ENCODE measurements at places on chromosomes 6 and 20.
A peak's percentile ranks its signal among the peaks of the same experiment; 100 is the strongest.

- DNase-seq: no peak
These were observed 63.8 kb downstream of the UBR2 start for GRCh38 chr6:42627674-42628073.

DNA sequence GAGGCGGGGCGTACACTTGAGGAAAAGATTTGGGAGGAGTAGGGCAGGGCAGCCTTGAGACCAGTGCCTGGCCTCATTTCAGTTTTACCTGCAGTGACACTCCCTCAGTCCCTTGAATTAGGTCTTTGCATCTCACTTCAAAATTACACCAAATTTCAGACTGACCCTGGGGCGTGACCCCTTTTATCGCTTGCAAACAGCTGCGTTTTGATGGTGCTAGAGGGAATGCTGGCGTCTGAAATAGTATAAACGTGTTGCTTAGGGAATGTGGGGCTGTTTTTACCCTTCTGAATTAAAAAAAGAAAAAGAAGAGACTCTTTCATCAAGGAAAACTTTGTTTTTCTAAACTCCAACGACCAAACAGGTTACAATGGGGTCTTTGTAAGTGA, 21.0 kb downstream of the COL9A1 start:
- no peak for DNase-seq

DNA sequence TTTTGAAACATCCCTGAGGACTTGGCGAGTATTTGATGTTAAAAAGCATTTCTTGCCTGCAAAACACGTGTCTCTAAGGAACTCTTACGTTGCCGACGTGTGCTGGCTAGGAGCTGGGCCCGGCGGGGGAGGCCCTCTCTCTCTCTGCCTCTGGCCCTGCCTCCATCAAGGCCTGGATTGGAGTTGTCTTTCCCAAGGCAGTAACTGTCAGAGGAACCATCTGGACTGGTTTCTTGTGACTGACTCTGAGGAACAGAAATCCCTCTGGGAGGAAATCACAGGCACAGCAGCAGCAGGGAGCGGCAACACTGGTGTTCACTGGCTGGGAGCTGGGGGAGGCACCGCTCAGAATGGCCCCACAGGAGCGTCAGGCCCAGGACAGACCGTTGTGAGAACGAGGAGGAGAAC, 244.2 kb downstream of the NRN1 start:
- no peak for DNase-seq

DNA sequence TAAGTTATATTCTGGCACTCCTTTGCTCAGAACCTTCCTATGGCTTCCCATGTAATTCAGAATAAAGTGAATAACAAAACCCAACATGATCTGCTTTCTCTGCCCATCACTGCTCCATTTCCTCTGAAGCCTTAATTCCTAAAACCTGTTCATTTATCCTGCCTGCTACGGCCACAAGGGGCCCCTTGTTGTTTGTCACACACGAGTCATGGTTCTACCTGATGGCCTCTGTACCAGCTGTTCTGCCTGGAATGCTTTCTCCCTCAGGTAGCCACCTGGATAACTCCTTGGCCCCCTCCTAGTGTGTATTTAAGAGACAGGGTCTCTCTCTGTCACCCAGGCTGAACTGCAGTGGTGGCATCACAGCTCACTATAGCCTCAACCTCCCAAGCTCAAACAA, 26.8 kb downstream of the ERGIC3 start:
- DNase-seq: peak; percentile 62

DNA sequence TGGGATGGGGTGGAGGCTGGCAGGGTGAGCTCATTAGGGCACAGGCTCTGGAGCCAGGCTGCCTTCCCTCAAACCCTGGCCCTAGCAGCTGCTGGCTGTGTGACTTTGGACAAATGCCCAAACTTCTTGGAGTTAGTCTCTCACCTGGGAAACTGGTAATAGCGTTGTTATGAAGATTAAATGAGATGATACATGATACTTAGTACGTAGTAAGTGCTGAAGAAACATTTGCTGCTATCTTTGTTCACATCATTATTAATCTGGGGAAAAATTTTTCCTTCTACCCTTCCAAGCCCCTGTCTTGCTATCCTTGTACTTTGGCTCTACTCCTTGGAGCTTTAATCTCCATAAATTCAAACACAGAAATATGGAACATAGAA, 22.3 kb upstream of the PPARD start:
- DNase-seq: no peak

DNA sequence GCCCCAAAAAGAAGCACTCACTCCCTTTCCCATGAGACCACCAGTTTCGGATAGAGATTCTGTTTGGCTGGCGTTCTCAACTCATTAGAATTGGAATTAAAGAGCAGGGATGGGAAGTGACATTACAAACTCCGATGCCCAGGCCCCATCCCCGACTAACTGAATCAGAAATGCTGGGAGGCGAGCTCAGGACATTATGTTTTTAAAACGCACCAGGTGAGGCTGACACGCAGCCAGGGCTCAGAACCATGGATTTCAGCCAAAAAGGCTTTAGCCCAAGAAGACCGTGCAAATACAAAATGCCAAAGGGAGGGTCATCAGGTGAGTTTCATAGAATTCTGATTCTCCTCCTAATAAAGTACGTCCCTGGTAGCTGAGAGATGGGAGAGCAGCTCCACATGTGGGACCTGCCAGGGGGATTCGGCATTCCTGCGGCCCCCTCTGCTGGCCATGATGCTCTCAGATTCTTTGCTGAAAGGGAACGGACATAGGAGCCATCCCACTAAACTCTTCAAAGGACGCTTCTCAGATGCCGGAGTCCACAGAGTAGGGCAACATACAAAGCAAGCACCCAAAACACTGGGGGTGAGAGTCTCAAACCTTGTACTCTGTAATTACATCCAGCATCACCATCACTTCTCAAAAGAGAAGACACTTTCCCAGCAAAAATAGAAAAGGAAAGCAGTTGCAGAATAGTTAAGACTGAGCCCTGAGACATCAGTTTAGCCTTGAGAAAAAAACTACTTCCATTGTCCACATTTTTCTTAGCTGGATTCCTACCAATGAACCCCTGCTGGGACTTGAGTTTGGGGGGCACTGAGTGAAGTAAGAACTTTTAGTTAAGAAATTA, 205.2 kb downstream of the BMP7 start:
- DNase-seq: peak; percentile 81

DNA sequence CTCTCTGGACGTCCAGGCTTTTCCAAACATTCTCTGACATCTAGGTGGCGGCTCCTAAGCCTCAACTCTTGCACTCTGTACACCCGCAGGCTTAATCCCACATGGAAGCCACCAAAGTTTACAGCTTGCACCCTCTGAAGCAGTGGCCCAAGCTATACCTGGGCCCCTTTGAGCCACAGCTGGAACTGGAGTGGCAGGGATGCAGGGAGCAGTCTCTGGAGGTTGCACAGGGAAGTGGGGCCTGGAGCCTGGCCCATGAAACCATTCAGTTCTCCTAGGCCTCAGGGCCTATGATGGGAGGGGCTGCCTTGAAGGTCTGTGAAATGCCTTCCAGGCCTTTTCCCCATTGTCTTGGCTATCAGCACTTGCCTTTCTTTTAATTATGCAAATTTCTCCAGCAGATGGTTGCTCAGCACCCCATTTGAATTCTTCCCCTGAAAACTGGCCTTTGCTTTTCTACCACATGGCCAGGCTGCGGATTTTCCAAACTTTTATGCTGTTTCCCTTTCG, 64.9 kb downstream of the IRF4 start:
- no peak for DNase-seq

DNA sequence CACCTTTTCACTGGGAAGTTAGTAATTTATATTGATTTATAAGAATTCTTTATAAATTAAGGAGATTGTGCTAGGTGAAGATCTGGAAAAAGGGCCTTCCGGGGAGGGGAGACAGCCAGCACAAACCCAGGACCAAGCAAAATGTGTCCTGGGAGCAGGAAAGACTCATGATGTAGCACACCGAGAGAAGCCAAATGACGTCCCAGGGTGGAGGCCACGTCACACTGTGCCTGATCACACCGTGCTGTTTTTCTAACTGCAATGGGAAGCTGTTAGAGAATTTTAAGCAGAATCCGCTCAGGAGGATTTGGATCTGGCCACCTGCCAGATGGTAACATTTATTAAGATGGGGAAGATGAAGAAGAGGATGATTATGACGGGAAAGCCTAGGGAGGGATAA, 72.7 kb upstream of the AKAP12 start:
- DNase-seq: no peak

DNA sequence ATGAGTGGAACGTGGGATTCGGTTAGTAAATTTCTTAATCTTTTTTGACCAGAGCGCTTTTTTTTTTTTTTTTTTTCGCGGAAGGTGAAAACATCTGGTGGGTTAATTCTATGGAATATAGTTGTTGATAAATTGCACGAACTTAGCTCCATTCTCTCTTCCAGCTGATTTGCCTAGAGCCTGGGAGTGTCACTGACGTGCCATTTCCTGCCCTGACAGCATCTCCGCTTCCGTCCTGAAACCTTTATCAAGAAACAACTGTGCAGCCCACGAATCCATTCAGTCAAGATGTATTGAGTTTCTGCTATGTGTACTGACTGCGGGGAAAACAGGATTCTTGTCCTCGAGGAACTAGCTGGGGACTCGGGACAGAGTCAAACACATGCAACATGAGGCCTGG, 59.5 kb upstream of the TGM3 start:
- DNase-seq: no peak

DNA sequence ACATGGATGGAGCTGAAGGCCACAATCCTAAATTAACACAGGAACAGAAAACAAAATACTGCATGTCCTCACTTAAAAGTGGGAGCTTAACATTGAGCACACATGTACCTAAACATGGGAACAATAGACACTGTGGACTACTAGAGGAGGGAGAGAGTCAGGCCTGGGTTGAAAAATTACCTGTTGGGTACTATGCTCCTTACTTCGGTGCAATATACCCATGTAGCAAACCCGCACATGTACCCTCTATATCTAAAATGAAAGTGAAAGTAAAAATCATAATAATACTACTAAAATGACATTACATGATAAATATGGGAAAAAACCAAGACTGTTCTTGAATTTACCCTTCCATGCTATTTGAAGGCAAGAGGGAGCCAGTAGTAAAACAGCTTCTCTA, 1273.8 kb upstream of the ADGRB3 start:
- DNase-seq: no peak

DNA sequence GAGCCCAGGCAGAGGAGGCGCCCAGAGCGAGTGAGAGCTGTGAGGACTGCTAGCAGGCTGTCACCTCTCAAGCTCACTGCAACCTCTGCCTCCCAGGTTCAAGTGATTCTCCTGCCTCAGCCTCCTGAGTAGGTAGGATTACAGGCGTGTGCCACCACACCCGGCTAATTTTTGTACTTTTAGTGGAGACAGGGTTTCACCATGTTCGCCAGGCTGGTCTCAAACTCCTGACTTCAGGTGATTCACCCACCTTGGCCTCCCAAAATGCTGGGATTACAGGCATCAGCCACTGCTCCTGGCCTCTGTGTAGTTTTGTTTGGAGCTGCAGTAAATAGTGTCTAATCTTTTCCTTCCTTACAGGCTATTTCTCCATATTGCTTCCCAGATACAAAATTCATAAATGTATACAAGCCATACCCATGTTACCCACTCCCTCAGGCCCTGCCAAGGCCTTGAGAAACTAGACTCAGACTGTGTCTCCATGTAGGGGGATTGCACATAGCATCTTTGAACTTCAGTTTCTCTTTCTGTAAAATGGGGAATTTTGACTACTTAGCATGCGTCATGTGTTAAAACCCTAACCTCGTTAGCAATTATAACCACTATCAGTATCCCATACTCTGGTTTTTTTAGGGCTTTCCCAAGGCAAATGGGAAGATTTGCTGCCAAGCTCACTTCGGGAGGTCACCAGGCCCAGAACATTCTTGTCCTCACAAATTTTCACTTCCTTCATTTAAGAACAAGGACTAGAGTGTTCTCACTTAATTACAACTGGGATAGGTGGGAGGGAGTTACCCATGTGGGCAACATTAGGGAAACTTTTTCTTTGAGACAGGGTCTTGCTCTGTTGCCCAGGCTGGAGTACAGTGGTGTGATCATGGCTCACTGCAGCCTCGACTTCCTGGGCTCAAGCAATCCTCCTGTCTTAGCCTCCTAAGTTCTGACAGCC, 67.3 kb upstream of the DDR1 start:
- no peak for DNase-seq

GRCh38 chr6:123777563-123777962, 26.1 kb upstream of the NKAIN2 start:
- no peak for DNase-seq

DNA sequence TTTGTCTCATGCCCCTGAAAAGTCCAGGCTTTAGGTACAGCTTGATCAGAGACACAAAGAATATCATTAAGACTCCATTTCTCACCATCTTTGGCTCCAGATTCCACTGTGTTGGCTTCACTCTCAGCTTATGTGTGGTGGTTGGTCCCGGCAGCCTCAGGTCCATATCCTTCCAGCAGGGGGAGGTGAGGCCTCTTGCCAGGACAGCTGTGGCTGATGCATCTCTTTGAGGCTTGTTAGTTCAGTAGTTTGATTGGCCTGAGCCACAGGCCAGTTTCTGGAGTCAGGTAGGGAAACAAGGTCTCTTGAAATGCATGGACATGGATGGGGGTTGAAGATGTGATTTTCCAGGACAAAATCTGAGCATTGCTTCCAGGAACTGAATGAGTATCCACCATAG, 62.4 kb downstream of the JAG1 start:
- no peak for DNase-seq

DNA sequence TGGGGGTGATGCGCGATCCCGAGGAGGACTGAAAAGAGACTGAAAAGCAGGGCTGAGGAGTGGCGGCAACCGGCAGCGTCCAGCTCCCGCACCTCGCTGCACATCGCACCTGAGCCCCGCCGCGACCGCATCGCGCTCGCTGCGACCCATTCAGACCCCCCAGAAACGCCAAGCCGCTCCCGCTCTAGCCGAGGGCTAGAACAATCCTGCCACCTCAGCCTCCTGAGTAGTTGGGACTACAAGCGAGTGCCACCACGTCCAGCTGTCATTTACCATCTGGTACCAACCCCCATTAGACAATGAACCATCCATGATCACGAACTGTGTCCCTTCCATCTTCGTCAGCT, 33.2 kb downstream of the HLA-A start:
- DNase-seq: no peak

Measured in 8988T (cell line).